ENCODE measurements at places on chromosomes 12 and 14.
A peak's percentile ranks its signal among the peaks of the same experiment; 100 is the strongest.

GRCh38 chr12:122064025-122064777 lies 14.4 kb upstream of the MLXIP start:
- DNase-seq = peak; percentile 79

- no peak for DNase-seq
Observed at GRCh38 chr12:101076921-101077320, 133.1 kb downstream of the SLC5A8 start.

- DNase-seq = no peak
Observed at GRCh38 chr14:39319381-39319780, 85.7 kb downstream of the MIA2 start.

- no peak for DNase-seq
Observed at GRCh38 chr12:91778091-91778832, 367.4 kb downstream of the BTG1 start.

DNA sequence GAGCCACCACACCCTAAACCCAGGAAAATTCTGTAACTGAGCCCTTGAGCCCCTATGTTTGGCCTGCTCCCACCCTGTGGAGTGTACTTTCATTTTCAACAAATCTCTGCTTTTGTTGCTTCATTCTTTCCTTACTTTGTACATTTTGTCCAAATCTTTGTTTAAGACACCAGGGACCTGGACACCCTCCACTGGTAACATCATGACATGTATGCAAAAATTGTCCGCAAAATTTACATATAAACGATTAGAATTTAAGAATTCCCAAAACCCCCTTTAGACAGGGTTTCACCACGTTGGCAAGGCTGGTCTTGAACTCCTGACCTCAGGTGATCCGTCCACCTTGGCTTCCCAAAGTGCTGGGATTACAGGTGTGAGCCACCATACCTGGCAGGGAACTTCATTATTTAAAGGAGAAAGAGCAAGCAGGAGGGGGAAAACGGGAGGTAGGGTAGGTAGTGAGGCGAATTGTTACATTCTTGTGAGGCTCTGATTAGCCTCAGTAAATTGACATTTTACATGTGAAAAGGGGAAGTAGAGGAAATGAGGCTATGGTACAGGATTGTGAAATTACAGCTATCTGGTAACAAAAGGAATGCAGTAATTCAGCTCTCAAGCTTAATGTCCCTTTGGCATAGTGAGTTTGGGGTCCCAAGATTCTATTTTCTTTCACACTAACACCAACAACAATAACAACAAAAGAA lies 27.6 kb downstream of the TUBA1A start:
- DNase-seq = no peak

DNA sequence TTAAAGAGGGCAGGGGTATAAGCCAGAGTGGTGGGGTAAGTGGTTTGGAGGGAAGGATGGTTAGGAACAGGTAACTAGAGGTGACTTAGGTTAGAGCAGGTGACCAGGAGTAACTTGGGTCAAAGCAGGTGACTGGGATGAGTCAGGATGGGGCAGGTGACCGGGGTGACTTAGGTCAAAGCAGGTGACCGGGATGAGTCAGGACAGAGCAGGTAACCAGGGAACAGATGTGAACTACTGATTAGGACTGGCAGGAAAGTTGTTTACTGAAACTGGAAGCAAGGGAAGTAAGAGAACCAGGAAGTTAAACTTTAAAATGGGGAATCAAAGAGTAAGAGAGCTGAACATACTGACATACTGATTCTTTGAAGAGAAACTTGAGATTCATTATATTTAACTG lies 57.4 kb downstream of the FSCB start:
- DNase-seq = no peak

- no peak for DNase-seq
Observed at GRCh38 chr14:73738518-73739173, 24.5 kb upstream of the PNMA1 start.

DNA sequence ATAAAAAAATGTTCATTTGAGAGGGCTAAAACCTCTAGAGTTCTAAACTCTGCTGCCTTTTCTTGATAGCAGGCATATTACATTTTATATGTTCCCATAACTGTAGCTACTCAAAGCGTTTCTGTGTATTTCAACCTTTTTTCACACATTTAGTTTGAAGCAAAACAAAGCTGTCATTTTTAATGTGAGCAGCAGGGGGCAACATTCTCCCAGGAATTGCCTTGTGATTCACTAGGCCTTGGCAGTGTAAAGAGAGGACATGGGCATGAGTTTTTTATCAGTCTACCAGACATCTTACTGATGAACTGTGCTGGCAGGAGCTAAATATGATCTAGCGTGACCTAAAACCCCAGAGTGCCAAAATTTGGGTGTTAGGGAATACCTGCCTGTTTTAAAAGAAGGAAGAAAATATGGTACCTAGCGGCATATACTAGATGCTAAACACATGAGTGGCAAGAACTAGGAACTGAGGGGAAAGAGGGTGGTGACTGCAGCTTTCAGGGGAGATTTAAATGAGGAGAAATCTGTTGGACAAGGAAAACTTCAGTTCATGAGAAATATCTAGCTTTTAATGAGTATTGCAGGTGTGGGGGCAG lies 65.3 kb downstream of the IFT43 start:
- DNase-seq = peak; percentile 36

GRCh38 chr14:36515896-36516718 lies 3.9 kb downstream of the NKX2-1 start:
- peak; percentile 89 for DNase-seq

Measured in NCI-H1092 treated with DMSO at 0.1 percent for 48 hours (cell line).